Stimulated activated CD8-positive, alpha-beta memory T cell treated with anti-CD3 and anti-CD28 coated beads, Interleukin-2, amount 100 ng/mL, for 1 hour (primary cell): ENCODE measurements at places on chromosomes 7 and 10.

- DNase-seq, result no peak
Measured at GRCh38 chr10:127370601-127371000, 174.2 kb upstream of the INSYN2A start.

DNA sequence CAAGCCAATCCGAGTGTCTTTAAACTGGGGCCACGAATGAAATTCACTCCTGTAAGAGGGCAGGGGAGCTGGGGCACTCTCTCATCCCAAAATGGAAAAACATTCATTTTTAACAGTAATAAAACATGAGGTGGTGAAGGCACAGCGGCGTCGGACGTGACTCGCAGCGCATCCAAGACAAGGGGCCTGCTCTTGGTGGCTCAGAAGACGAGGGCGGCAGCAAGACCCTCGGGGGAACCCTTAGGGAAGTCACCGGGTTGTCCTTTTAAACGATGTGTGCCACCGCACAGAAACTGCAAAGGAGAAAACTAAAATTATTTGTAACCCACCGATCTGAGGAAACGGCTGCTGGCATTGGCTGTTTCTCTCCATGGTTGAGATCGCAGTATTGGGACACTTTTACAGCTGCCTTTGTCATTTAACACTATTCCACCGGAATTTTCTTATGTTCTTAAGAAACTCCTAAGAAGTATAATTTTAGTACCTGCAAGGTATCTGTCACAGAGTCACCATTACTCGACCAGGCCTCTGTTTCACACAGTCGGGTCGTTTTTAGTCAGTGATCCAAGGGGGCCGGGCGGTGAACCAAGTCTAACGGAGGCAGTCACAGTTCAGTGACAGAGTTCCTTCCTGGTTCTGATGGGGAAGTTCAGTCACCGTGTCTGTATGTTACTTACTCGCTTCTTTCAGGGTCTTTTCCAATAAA lies 159.3 kb downstream of the PTPRN2 start:
- DNase-seq, result no peak

DNA sequence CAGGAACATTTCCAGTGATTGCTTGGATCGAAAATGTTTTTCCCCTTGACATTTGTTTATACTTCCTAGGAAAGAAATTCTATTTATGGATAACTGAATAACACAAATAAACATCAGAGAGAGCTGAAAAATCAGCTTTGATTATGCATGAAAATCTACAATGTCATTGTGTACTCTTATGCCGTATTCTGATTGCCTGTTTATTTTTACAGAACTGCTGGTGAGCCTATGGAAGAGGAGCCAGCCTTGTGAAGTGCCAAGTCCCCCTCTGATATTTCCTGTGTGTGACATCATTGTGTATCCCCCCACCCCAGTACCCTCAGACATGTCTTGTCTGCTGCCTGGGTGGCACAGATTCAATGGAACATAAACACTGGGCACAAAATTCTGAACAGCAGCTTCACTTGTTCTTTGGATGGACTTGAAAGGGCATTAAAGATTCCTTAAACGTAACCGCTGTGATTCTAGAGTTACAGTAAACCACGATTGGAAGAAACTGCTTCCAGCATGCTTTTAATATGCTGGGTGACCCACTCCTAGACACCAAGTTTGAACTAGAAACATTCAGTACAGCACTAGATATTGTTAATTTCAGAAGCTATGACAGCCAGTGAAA lies 121.5 kb downstream of the TWIST1 start:
- no peak for DNase-seq

DNA sequence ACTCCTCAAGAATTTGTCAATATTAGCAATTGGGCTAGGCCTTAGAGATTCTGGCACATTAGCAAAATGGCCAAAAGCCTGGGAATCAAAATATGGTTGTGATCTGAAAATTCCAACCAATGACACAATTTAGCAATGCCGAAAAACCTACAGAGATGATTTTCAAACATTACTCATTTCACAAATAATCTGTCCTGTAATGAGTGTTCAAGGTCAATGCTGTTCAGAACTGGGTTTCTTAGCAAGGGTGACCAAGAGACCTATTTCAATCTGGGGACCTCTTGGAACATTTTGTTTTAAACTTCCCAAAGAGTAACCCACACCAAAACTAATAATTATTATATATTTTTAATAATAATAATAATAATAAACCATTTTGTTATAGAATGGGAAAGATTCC lies 24.1 kb downstream of the ELMO1 start:
- DNase-seq, result no peak

DNA sequence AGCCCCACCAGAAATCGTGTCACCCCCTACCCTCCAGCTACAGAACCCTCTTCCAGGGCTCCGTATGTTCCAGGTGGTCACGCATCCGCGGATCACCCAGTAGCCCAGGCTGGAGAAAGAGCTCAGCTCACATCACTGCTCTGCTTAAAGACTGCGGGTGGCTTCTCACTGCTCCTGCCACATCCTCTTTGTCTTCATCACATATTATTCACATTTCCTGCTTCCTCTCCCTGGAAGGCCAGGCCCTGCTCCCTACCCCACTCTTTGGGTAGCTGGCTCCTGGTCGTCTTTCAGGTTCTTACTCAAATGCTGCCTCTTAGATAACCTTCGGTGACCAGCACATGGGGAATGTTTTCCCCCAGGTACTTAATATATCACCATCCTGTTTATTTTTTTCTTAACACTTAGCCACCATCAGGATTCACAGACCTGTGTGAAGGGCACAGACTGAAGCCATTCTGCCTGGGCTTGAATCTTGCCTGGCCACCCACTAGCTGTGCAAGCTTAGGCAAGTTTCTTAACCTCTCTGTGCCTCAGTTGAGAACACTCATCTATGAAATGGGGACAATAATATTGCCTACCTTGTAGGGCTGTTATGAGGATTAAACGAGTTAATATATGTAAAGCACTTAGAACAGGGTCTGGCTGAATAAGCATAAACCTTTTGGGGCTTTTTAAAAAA lies 307.8 kb downstream of the PRPF18 start:
- no peak for DNase-seq

DNA sequence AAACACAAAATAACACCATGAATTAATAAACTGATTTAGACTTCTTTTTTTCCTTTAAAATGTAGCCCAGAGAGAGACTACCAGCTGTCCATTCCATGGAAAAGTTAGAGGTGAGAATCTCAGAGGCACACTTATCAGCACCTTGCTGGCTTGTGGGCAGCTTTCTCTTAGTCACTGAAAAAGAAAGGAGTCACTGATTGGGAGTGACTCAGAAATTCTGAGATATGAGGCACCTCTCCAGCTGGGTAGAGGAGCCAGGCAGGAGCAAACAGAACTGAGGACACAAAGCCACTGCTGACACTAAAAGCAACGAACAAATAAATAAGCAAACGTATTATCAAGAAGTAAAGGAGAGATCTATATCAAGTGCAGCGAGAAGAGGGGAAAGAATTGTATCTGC lies 310.6 kb downstream of the PARD3 start:
- no peak for DNase-seq

DNA sequence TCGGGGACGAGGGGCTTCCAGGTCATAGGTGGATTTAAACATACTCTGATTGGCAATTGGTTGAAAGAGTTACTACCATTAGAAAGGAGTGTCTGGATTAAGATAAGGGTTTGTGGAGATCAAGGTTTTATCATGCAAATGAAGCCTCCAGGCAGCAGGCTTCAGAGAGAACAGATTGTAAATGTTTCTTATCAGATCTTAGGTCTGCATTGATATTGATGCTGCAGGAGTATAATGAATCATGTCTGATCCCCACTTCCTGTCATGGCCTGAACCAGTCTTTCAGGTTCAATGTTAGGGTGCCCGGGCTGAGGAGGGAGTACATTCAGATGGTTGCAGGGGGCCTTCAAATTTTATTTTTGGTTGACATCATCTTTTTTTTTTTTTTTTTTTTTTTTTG lies 51.4 kb downstream of the SH3PXD2A start:
- DNase-seq, result no peak

DNA sequence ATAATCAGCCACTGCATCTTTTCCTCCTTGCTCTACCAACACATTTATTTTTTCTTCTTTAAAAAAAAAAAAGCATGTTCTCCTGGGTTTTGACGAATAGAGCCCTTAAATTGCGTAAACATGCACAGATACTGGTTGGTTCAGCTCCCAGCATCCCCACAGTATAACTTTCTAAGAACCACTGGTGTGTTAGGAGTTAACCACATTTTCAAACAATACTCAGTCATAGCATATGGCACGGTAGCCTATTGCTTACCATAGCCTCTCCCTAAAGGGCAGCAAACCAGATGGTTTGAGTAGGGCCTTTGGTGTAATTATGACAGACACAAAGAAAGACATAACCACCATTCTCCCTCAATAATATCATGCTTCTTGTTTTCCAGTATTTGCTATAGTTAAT lies 145.0 kb downstream of the LRRC4 start:
- no peak for DNase-seq

DNA sequence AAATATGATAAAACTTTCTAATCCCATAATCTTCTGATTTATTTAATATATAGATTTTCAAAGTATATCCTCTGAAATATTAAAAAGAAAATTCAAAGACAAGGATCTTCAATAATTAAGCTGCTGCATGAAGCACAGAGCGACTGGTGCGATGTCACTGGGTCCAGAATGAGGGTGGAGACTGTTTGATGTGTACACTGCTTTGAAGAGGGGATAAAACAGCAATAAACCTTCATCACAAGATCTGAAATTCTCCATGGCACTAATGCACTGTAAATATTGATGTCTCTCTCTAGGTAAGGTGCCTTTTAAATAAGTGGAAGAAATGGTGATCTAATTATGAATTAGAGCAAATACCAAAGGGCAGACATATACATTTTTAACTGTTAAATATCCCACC lies 337.8 kb downstream of the PARD3 start:
- no peak for DNase-seq

DNA sequence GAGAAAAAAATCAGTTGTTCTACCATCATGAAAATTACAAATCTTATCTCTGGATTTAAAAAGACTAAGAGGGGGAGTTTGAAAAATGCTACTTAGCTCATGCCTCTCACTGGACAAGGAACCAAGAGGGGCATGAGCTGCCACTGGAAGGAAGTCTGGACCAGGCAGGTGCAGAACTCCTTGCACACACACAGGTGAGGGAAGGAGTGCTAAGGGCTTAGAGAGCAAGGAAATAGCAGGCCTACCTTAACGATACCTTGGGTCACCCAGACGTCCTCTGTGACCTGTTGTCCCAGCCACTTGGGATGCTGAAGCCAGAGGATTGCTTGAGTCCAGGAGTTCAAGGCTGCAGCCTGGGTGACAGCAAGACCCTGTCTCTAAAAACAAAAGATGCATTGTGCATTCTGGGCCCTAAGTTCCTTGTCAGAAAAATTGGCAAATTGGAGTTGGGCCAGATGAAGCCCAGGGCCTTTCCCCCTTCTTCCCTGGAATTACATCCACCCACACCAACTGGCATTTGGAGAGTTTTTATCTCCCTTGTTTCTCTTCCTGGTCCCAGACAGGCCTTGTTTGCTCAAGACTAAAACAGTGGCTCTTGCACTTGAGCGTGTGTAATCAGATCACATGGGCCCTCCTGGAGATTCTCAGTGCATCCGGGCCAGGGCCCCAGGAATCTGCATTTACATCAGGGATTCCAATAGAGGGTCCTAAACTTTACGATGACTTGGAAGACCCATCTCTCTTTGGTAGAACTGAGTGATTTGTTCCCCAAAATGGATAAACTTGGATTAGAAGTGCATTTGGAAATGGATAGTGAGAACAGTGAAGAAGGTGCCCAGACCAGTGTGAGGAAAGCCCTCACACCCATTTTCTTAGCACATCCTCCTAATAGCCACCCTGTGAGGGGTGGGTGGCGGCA lies 3.0 kb downstream of the DDIT4 start:
- DNase-seq, result no peak

- DNase-seq, result no peak
Measured at GRCh38 chr7:69764147-69764546, 165.9 kb downstream of the AUTS2 start.

DNA sequence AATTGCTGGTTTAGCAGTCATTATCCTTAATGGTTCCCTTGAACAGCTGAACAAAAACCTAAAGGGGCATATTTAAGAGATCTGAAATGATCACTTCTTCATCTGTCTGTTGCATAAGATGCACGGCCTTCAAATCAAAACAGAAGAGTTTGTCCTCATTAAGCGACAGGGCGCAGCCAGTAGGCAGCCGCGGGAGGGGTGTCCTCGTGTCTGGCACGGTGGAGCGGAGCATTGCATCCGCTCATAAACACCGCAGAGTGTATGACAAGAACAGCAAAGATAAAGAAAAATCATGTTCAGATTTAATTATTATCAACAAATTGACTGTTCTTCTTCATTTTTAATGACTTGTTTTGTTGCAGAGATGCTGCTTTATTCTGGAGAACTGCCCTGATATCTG lies 255.6 kb upstream of the ADARB2 start:
- DNase-seq, result no peak
